ENCODE measurements at places on chromosomes 13 and 19. TPM values are rescaled to one million over a fixed set of nuclear protein-coding genes. Genes with fewer than 3 reads are reported as not detected.

GRCh38 chr19:8087876-8088275, 35.3 kb downstream of the CCL25 start:
- DNase-seq = no peak

- peak; percentile 13 for DNase-seq
These were observed 710.7 kb upstream of the SGCG start for GRCh38 chr13:22470075-22470474.

The HIPK4 gene
- total RNA-seq = under 0.01 TPM

DNA sequence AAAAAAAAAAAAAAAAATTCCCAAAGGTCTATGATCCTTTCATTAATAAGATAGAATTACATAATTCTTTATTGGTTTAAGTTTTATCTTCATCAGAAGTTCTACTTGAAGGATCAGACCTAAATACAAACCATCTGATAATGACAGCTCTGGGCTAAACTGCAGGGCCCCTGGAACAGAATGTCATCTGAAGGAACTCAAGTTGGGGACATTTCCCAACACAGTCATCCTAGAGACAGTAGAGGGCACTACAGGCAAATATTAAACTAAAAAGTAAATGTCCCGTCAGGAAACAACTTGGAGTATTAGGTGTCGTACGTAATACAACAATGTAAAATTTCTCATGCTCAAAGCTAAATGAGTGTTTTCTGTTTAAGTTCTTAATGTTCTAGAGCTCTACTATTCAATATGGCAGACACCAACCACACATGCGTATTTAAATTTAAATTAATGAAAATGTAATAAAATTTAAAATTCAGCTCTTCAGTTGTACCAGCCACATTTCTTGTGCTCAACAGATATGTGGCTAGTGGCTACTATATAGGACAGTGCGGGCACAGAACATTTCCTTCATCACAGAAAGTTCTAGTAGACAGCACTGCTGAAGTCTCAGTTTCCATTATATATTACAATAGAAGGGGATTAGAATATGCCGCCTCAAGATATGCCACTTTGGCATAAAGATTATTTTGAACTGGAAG, 21.8 kb upstream of the NAXD start:
- DNase-seq = peak; percentile 25

The BRME1 gene
- 7.9 TPM for total RNA-seq

GRCh38 chr19:56245121-56245740, 27.3 kb upstream of the EDDM13 start:
- DNase-seq = peak; percentile 21

- DNase-seq = peak; percentile 58
These were observed 2.9 kb downstream of the SUPT5H start for GRCh38 chr19:39448271-39448670.

DNA sequence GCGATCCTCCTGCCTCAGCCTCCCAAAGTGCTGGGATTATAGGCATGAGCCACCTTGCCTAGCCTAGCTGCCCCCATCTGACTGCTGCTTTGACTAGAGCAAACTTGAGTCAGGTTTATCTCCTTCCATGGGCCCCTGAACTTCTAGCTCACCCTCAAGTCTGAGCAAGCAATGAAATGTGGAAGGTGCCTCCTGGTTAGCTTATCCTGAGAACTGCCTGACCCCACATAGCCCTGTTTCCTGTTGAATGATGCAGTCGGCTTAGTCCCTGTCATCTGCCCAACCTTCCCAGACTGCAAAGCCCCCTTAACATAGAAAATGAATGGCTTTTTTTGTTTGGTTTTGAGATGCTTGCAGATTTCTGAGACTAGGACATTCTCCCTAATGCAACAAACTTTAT, 8.9 kb upstream of the TMEM160 start:
- peak; percentile 25 for DNase-seq

DNA sequence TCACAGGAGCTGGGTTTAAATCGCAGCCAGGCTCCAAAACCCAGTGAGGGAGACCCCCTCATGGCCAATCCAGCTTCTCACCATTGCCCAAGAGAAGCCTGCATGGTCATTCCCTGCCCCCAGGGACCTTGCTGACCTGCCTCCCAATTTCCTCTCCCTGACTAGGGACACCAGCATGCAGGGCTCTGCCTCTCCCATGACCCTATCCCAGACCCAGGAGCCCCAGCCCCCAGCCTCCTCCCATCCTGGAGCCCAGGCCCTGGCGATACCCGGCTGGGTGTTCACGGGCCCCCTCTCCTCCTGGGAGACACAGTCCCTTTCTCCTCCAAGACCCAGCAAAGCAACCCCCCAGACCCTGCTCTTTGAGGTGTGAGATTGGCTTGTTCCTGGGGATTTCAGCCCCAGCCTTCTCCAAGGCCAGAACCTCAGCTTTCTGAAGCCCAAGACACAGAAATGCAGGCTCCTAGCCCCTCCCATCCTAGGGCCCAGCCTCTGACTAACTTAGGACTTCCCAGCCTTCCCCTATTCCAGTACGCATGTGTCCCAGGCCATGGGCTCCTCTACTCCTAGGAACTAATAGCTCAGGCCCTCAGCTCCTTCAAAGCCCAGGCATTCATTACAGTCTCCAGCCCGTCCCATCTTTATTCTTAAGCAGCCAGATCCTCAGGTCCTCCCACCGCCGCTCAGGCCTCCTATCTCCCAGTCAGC, 1.1 kb downstream of the GYS1 start:
- peak; percentile 85 for DNase-seq

The FXYD3 gene
- total RNA-seq = not detected

GRCh38 chr13:106212386-106213010, 323.0 kb downstream of the EFNB2 start:
- no peak for DNase-seq

DNA sequence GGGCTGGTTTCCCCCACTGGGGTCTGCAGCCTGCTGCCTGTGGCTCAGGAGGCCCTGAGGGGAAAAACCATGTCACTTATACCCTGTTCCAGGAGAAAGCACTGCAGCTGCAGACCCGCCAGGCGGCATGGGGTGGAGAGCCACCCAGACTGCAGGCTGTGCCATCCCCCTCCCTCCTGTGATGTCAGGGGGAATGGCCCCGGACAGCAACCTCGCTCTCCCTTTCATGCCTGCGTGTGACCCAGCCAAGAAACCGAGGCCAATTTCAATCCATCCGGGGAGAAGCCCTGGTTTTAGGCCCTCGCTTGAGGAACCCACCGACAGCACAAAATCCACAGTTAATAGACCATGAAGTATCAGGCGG, 37.2 kb upstream of the MATK start:
- DNase-seq = no peak

DNA sequence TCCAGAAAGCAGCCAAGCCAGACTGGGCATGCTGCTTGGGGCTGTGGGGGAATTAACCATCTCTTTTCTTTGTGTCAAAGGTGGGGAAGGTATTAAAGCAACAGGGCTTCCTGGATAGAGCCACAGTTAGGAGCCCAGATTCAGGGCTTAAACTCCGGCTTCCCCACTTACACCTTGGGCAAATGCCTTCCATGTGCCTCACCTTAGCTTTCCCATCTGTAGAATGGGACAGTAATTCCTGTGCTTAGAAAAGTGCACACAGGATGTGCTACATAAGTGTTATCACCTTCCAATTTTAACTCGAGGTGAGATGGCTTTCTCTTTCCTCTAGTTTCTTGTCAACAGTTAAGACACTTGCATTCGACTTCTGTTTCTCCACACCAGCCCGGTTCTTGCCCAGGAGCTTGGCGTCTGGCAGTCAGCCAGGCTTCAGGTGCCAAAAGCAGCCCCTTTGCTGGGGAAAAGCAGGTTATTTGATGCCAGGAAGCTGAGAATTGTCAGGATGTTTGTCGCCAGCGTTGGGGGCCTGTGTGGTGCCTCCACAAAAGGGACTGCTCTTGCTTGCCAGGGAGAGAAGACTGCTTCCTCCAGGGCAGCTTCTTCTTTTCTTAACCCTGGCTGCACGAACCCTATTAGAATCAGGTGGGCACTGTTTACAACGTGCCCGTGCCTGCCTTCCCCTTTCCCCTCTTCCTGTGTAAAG, 79.2 kb downstream of the SIPA1L3 start:
- no peak for DNase-seq

DNA sequence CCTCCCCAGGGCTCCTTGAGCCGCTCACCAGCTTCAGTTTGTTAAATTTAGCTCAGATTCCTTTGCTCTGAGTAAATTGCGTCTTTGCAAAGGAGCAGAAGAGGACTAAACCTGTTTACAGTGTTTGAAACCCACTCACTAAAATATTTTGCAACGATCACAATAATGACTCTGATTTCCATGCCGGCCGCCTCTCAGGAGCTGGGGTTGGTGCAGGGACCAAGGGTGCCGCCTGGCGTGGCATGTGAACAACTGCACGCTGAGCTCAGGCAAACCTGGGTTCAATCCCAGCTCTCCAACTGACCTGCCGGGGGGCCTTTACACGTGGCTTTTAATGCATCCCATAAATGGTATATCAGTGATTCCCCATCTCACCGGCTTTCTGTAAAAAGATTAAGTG, 68.7 kb upstream of the CACNA1A start:
- peak; percentile 74 for DNase-seq

- no peak for DNase-seq
These were observed 23.9 kb downstream of the CCDC70 start for GRCh38 chr13:51885651-51886050.

The EDDM13 gene
- not detected for total RNA-seq

The TSSK6 gene
- 3.1 TPM for total RNA-seq

DNA sequence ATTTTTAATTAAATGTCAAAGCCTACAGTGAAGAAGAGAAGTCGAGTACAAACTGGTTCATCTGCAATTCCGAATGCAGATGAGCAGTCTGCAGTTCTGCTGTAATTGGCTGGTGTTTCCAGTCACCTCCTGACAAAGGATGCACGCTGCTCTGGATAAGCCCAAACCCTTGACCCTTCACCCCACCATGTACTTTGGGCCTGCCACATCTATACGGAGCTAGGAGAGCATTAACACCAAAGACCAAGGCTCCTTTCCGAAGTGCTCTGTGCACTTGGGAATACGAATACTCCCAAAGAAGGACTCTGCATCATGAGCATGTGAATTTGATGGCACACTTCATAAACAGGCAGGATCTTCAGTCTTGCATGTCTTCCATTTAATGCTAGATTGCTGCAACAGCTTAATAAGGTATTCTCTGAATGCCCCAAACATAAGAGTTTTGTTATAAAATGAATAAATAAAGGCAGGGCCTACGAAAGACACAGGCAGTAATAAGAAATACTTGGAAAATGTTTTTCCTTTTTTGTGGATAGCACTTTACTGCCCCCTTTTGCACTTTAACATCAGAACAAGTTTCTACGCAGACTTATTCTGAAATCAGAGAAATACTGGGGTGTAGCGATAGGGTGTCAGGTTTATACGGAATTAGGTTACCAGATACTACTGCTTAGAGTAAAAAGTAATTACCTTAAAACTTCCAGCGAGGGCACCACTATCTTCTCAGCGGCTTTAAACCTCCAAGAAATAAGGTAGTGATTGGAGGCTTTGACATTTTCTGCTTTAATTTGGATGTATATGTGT, 15.0 kb downstream of the EFNB2 start:
- no peak for DNase-seq

Data from Daoy (cell line).